ENCODE measurements at places on chromosomes 1 and 21. TPM values are rescaled to one million over a fixed set of nuclear protein-coding genes. Genes with fewer than 3 reads are reported as not detected.

PRKAB2 gene
- 9.7 TPM for total RNA-seq

CYP4A11 gene
- not detected for total RNA-seq

TP53BP2 gene
- 48.0 TPM for total RNA-seq

SPRR1A gene
- not detected for total RNA-seq

FNDC5 gene
- total RNA-seq: not detected

TMEM125 gene
- total RNA-seq: not detected

Measured in melanocyte of skin (primary cell).